Activated CD8-positive, alpha-beta memory T cell treated with anti-CD3 and anti-CD28 coated beads for 1 hour (primary cell): ENCODE measurements at places on chromosomes 1 and 21.

- DNase-seq: no peak
These were observed 49.5 kb downstream of the YARS1 start for GRCh38 chr1:32767641-32768040.

GRCh38 chr1:202268817-202269216, 72.9 kb downstream of the UBE2T start:
- DNase-seq: no peak

DNA sequence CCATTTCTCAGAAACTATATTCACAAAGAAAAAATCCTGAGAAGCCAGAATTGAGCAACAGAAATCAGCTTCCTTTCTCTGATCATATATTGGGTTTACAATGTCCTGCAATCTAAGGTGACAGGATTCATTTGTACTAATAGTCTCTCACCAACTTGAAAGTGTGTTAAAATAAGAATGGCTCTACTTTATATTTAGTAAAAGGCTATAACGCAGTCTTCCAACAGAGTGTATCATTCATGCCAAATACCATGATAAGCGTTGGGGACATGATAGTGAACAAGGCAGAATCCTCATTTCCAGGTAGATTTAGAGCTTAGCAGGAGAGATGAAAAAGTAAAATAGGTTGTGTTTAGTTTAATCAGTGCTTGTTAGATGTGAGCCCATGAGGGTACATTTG, 519.2 kb upstream of the ZRANB2 start:
- no peak for DNase-seq

DNA sequence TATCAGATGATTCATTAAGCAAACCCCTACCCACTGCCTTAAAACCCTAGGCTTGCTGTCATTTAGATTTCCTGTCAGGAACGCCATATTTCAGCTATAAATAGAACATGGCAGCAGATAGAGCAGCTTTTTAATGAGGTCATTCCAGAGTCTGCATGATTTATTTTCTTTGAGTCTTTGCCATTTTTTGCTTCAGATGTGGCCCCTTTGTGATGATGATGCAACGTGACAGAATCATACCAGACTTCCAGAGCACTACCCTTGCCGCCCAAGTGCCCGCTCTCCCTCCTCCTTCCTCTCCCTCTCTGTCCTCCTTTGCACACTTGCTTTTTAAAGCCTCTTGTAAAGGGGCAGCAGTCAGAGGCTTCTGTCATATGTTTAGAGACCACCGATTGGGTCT, 55.5 kb upstream of the TRIM67 start:
- DNase-seq: no peak

DNA sequence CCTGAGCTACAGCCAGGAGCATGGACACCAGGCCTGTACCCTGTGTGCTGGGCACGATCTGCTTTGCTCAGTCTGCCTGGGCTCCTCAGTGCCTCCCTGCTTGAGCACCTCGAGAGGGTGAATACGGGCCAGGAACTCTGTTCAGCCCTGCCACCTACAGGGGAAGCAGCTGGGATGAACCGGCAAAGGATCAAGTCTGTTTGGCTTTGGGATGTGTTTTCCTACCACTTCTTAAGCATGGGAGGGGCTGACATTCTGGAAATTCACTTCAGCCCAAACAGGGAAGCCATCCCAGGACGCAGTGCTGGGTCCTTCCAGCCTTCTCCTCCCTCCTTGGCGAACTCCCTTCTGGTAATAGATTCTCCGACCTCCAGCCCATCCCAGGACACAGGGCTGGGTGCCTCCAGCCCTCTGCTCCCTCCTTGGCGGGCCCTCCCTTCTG, 55.8 kb upstream of the SELENON start:
- no peak for DNase-seq

DNA sequence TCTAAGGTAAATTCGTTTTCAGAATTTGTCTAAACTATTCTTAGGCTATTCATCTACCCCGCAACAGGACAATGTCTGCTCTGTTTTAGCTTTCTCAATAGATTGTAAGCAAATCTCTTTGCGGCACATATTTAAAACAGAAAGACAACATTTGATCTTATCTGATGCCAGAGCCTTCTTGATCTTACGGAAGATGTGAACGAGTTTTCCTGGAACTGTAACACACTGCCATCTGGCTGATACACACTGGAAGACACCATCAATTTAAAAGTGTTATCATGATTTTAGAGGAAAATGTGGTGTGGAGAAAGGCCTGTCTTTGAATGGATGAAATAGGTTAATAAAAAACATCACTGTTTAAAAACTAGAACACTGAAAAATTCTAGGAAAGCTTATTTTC, 36.1 kb downstream of the COA6 start:
- DNase-seq: no peak

- no peak for DNase-seq
These were observed 86.1 kb downstream of the FASLG start for GRCh38 chr1:172745014-172745413.

DNA sequence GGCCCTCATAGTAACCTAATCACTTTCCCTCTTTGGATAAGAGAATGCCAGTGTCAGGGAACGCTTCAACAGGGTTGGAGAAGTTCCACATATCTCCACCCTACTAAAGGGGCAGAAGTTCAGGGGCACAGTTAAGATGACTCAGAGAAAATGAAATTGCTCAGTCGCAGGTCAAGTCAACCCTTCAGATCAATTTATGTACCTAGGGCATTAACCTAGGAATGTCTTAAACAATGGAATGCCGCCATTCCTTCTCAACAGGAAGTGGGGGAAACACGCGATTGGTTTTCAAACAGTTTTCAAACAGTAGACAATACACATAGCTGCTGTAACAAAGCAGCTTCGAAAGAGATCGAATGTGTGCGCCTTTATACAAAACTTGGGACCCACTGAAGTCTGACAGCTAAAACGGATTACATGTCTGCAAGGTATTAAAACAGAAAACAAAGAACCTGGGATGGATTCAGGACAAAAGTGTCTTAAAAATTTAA, 897 bp downstream of the SLC25A24 start:
- no peak for DNase-seq

DNA sequence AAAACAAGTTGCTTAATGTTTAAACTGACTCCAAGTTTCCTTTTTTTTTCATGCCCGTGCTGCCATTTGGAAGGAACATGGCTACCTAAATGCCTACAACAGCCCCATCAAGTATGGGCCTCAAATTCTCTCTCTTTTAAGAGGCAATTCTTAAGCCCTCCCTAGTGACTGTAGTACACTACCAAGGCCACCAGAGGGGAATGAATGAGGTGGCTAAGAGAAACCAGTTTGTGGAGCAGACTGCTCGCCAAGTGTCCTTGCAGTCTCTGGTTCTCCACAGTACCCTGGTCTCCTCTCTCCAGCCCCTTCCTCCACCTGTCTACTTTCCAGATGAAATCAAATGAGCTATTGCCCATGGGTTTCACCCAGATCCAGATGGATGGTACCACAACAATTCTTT, 1809.6 kb downstream of the BRINP3 start:
- no peak for DNase-seq

DNA sequence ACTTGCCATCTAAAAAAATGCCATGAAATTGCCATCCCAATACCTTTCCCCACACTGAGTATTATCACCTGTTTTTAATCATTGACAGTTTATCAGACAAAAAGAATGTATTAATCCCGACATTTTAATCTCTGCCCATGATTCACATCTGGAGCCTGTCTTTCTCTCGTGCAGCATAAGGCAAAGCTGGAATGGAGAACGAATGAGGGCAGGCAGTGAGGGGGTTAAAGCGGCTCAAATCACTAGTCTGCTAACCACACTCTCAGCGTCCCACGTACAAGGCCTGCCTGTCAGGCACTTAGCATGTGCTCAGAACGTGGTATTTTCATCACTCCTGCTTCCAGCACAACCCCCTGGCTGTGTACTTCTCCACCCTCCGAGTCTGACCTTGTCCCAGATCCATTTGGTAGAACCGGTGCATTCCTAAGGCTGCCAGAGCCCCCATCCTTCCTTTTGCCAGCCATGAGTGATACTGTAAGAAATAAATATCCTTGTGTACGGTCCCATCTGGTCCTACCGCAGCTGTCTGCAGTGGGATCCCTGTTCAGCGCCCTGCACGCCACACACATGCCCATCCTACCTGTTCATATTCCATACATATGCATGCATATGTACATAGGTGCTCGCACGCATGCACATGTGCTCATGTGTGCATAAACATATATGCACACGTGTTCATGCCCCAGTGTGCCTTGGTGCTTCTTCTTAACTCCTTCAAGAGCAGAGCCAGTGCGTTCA, 34.6 kb upstream of the FHAD1 start:
- DNase-seq: no peak

- no peak for DNase-seq
These were observed 352.9 kb downstream of the LTN1 start for GRCh38 chr21:28639737-28640136.

- DNase-seq: peak; percentile 16
These were observed 25.1 kb downstream of the NENF start for GRCh38 chr1:212457740-212458338.

DNA sequence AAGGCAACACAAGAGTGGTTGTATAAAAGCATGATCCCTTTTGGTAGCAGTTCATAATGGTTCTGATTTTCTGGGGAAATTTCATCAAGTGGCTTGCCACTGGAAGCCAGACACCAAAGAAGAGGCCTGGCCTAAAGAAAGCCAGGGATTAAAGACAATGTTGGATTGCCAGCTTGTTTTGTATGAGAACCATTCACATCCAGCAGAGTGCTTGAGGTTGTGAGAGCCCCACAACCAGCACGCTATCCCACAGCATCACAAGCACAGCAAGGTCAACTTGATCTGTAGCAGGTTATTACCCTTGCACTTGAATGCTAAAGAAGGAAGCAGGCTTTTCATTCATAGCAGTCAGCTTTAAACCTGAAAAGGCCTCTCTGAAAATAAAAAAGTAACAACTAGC, 399.8 kb downstream of the PLPP3 start:
- DNase-seq: no peak

DNA sequence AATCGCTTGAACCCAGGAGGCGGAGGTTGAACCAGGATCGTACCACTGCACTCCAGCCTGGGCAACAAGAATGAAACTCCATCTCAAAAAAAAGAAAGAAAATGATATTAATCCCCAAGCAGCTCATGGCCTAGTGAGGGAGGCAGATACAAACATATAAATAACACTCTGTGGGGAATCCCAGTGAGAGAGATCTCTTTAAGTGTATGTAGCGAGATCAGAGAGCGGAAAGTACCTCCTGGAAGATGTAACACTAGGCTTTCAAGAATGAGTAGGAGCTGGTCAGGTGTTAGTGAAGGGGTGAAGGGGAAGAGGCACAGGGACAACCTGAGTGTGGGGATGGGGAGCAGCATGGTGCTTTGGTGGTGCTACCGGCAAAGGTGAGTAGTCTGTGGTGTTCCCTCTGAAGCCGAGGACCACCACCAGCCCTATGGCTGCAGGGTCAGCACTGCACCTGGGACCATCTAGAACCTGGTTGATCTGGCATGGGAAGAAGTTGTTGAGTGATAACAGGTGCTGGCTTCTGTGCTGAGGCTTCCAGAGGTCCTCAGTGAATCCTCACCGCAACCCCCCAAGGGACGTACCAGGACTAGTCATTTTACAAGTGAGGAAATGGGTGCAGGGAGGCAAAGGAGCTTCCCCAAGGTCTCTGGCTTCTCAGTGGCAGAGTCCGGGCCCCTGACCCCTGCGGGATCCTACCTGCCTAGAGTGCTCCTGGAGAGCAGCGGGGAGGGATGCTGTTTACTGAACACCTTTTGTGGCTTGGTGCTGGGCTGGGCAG, 367.6 kb upstream of the VAMP3 start:
- no peak for DNase-seq

GRCh38 chr1:228411548-228412430, 4.9 kb downstream of the TRIM17 start:
- no peak for DNase-seq

- DNase-seq: no peak
These were observed 10.7 kb downstream of the ABCG1 start for GRCh38 chr21:42229676-42230075.

DNA sequence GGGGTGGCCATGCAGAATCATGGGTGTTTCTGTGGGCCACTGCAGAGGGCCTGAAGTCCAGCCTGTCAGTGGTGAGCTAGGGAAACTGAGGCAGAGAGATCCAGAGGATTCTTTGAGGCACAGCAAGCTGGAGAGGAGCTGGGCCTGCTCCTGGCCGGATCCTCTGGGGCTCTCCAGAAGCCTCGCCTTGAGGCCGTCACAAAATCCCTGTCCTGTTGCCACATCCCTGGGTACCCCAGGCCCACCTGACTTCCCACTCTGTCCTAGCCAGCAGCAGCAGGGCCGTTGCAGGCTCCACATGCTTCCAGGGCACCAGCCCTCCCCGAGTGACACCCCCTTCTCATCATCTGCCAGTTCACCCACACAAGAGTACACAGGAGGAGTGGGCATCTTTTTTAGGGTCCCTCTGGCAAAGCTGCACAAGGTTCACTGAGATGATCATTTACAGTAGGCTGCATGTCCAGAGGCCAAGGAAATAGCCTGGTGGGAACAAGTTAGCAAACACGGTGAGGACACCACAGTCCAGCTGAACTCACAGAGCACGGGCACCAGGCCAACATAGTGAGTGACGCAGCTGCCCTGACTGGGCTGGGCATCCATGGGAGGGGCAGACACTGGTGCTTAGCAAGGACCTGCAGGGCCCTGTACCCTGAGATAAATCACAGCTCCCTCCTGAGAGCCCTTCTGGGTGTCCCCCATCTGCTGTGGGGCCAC, 25.1 kb upstream of the TSPEAR start:
- no peak for DNase-seq

DNA sequence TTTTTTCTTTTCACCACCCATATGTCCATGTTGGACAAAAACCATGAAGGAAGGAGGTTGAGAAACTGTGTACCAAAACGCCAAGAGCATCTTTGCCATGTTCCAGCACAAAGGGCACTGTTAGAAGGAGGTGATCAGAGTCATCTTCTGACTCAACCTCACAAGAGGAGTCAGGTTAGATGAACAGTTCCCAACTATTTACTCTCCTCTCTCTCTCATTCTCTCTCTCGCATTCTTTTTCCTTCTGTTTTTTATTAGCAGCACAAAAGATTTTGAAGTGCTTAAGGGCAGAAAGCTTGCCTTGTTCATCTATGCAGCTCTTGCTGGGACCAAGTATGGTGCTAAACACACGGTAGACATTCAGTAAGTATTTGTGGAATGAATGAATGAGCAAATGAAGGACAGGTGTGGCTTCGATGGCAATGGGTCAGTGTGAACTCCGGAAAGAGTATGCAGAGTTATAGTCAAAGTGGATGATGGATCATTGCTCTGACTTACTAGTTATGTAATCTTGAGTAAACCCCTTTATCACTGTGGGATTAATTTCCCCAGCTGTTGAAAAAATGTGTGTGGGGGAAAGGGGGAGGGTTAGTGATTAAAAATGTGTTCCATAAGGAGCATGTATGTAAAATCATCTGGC, 33.9 kb downstream of the DDR2 start:
- no peak for DNase-seq

GRCh38 chr1:172340520-172340919, 80.0 kb upstream of the C1orf105 start:
- no peak for DNase-seq

DNA sequence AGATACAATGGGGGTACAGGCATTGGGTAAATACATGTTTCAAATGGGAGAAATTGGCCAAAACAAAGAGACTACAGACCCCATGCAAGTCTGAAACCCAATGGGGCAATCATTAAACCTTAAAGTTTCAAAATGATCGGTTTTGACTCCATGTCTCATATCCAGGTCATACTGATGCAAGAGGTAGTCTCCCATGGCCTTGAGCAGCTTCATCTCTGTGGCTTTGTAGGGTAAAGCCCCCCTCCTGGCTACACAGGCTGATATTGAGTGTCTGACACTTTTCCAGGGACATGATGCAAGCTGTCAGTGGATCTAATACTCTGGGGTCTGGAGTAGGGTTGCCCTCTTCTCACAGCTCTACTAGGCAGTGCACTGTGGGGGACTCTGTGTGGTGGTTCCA, 286.1 kb downstream of the LRRIQ3 start:
- DNase-seq: no peak
